ENCODE measurements at places on chromosomes 5 and 9.

DNA sequence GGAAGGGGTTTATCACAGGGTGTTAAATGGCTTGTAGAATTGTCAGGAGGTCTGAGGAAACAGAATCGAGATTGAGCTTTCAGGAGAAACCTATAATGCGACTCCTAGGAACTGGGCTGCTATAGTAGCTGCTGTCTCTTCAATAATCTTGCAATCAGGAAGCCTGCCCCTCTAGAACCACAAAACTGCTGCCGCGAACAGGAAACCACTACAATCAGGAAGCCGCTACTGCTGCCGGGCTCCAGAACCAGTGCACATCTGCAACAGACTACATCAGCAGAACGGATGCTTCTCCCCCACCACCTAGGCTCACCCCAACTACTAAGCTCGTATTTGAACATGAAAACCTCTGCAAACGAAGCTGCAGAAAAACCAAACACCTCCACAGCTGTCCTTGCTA lies 31.6 kb downstream of the TNFSF8 start:
- no peak for DNase-seq

GRCh38 chr5:142295960-142296860 lies 28.6 kb downstream of the SPRY4 start:
- DNase-seq, result no peak

- no peak for DNase-seq
These were observed 228.0 kb upstream of the ADAMTSL1 start for GRCh38 chr9:18245911-18246310.

- no peak for DNase-seq
These were observed 4.4 kb downstream of the MGAT1 start for GRCh38 chr5:180798193-180798592.

GRCh38 chr9:132712753-132713152 lies 42.5 kb downstream of the GTF3C4 start:
- DNase-seq, result no peak

- DNase-seq, result no peak
These were observed 285.8 kb downstream of the ZNF608 start for GRCh38 chr5:124460642-124461041.
